NCI-H2107 (cell line): ENCODE measurements at places on chromosomes 2 and 18.

GRCh38 chr2:233006648-233007047, 6.4 kb downstream of the NGEF start:
- no peak for DNase-seq

GRCh38 chr2:62857139-62857931, 151.8 kb downstream of the EHBP1 start:
- no peak for DNase-seq

- no peak for DNase-seq
Observed at GRCh38 chr2:8821276-8822217, 15.9 kb downstream of the KIDINS220 start.

DNA sequence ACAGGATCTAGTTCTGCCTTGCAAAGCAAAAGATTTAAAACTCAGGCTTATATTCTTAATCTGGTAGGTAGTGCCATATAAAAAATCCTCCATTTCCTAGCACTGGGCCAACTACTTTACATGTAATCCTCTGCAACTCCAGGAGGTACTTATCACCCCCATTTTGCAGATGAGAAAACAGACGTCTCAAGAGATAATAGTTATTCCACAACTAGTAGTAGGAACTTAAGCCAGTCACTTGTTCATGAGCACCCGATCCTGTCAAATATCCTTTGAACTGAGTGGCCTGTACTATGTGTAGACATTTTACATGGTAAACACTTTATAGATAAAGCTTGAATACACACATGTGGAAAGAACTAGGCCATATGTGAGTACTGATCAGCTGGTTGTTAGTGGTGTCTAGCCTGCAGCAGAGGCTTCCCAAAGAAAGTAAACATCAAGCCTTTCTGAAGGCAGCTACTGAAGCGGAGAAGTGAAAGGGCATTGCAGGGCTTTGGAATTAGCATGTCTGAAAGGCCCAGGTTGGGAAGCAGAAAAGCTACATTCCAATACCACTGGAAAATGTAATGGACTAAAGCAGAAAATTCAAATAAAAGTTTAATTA, 48.0 kb downstream of the NAB1 start:
- no peak for DNase-seq

DNA sequence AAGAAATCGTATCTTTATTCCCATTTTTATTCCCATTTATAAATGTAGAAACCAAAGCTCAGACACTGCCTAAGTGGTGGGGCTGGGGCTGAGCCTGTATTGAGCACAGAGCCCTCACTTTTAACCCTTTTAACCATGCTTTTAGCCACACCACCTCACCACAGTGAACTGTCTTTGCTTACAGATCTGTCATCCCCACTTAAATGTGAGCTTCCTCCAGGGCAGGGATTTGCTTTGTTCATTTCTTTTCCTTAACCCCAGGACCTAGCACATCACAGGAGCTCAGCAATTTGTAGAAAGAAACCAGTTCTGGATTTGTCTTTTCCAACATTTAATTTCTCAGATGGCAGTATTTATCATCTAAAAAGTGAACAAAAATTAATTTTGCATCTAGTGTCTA, 2.2 kb downstream of the BOD1L2 start:
- no peak for DNase-seq

- no peak for DNase-seq
Observed at GRCh38 chr2:237966250-237966564, 607 bp upstream of the UBE2F start.

DNA sequence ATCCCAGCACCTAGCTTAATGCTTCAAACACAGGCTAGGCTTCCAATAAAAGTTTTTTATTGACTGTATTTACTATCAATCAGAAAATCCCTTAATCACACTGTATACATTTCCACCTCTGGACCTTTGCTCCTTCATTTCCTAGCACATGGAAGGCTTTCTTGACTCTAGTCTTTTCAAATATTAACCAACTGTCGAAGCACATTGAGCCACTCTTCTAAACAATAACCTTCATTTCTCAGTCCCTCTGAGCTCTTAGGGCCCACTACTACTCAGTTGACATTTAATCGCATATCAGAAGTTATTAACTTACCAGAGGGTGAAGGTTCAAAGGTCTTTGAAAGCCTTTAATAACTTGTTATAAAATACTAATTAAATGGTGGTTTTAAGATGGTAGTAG, 37.4 kb downstream of the CERKL start:
- DNase-seq, result no peak

DNA sequence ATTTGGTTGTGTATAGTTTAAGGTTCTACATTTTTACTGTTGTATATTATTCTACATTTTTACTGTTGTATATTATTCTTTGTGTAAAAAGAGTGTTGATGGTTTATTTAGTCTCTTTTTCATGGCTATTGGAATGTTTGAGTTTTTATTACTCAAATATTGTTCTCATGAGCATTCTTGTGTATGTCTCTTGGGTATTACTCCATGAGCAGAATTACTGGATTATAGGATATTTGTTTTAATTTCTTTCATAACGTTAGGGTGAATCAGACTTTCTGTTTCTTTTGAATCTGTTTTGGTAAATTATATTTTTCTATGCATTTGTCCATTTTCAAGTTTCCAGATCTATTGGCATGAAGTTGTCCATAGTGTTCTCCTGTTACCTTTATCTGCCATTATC, 111.6 kb downstream of the DYNAP start:
- DNase-seq, result no peak

DNA sequence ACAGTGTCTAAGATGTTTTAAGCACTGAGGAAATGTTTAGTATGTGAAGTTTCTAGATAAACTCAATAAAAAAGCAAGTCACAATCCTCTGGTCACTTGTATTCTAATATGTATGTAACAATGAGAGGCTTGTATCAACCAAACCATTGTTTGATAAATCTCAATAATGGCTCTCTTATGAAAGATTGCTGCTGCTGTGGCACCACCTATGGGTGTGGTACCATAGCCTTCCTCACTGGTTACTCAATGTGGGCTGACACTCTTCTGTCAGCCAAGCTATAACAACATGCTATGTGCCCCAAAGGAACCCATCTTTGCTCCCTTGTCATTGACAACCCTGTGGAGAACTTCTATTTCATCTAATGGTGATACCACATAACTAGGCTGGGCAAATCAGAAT, 12.6 kb upstream of the RAB1A start:
- DNase-seq, result no peak

- DNase-seq, result no peak
Observed at GRCh38 chr18:49094979-49095632, 144.3 kb upstream of the SMAD7 start.

GRCh38 chr18:48643262-48643661, 104.4 kb downstream of the CTIF start:
- no peak for DNase-seq

- no peak for DNase-seq
Observed at GRCh38 chr2:28662468-28663181, 89.0 kb upstream of the PPP1CB start.

DNA sequence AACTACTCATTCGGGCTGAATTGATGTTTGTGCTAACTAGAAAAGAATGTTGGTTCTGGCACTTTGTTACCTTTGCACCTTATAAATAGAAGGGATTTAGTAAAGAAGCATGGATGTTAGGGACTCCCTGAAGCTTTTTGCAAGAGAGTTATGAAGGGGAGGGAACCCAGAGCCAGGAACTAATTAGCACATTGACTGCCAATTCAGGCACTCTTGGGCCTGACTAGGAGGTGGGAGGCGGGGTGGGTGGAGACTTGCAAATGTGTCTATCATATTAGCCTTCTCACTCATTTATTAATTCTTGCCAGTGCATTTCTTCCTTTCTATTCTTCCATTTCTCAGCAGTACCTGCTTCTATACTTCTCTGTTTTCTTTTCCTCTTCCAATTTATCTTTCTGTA, 1022.4 kb downstream of the TMEM182 start:
- DNase-seq, result no peak

- no peak for DNase-seq
Observed at GRCh38 chr2:30981510-30981909, 156.7 kb downstream of the GALNT14 start.

- DNase-seq, result no peak
Observed at GRCh38 chr2:217731805-217732204, 271.0 kb downstream of the TNS1 start.

- no peak for DNase-seq
Observed at GRCh38 chr2:217356781-217357180, 496.9 kb upstream of the TNP1 start.

GRCh38 chr18:63603772-63604171, 16.6 kb downstream of the SERPINB13 start:
- no peak for DNase-seq

DNA sequence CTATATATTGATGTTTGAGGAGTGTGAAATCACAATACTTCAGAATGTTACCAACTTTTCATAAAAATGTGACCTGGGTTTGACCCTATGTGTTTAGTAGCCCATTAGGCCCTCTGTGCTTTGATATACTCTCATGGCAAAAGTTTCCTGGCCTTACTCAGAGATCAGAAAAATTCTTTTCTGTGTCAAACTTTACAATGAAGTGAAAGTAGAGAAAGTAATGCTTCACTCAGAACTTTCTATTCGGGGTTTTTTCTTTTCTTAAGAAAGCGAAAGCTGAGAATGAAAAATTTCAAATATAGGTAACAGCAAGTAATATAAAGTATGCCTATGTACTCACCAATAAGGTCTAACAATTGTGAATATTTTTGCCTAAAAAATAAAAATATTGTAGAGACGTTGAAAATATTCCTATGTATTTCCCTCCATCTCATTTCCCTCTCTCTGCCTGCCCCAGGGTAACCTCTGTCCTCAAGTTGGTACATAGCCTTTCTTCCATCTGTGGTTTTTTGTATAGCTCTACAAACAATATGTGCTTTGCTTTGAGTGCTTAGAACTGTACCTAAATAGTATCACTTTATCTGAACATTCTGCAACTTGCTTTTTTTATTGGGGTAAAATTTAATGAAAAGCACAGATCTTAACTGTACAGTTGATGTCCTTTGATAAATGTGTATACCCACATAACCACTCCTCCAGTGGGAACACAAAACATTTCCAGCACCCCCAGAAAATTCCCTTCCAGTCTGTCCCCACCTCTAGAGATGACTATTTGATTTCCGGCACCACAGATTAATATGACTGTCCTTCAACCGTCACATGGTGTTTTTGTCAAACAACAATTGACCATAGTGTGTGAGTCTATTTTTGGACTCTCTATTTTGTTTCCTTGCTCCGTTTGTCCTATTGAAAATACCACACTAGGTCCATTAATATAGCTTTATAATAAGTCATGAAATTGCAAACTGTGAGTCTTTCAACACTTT, 10.3 kb upstream of the ACKR3 start:
- DNase-seq, result no peak

DNA sequence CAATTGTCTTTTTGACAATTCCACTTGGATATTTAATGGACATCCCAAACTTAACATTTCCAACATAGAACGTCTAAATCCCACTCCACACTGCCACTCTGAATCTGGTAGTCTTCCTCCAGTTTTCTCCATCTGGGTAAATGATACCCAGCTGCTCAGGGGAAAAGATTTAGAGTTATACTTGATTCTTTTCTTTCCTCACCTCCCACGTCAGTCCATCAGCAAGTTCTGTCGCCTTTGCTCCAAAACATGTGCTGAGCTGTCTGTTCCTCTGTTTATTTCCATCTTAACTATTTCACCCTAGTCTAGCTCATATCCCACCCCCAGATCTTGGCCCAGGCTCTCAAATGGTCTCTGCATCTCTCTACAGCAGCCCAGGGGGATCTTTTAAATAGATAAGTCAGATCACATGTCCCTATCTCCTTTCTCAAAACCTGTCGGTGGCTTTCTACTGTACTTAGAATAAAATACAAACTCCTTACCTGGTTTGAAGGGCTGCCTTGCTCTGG, 43.4 kb upstream of the GMCL1 start:
- DNase-seq, result no peak

- DNase-seq, result no peak
Observed at GRCh38 chr2:148568597-148568996, 76.0 kb upstream of the EPC2 start.

DNA sequence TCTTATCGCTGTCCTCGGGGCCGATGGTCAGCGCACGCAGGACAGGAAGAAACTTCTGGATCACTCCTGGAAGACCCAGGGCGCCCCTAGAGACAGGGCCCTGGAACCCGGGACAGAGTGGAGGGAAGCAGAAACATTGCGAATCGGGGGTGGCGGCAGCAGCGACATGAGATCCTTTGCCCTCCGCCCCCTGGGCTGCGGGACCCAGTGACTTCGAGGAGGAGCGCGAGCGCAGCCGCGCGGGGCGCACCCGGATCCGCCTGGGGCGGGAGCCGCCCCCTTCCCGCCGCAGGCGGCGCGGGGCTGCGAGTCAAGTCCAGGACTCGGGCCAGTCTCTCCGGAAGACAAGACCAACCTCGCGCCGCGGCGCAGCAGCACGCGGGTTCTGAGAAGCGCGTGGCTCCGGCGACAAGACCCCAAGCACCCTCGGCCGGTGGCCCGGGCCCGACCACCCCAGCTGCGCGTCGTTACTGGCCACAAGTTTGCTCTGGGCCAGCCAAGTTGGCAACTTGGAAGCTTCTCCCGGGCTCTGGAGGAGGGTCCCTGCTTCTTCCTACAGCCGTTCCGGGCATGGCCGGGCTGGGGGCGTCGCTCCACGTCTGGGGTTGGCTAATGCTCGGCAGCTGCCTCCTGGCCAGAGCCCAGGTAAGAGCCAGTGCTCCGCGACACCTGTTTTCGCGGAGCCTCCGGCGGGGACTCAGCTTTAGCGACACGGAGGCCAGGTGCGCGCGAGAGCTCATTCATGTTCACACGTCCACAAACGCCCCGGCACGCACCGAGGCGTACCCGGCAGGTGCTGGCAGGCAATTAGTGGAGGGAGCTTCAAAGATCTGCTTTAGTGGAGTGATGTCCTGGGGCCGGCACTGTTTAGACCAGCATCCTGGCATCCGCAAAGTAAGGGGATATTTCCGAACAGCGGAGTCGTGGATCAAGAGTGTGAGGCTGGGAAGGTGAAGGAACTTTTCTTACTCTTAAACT, at the start of gene PTH2R:
PTH2R (plus strand) TSS at position 319 of the 978 bp plus-strand sequence; CDS start at position 571, 252 bp downstream.
- peak; percentile 54 for DNase-seq

DNA sequence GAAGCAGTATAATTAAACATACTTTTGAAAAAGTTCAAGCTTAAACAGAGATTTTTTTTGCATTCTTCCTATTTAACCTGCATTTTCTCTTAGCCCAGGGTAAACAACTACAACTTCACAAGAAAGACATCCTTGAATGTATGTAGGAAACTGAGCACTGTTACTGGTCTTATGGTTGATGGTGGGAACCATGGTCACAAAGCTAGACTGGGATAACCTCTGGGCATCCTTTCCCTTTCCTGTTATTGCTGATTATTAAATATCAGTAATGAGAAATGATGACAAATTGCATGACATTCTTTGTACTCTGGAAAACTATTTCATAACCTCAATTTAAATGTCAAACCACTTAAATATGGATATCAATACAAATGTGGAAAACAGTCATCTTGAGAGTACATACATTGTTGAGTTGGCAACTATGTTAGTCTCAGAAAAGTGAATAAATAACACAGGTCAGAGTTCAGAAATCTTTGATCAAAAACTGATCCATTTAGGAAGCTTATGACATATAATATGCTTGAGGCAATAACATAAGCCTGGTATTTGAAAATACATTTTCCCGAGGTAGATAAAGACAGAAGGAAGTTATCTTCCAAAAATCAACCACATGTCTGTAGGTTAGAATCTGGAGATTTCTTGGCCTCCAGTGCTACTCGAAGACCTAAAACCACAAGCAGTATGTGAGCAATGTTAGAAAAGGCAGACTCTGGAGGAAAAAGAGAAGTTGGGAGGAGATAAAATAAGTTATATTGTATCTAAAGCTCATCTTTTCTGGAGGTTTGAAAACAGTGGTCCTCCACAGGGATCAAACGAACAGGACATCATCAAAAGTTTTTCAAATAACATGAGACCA, 65.2 kb upstream of the ST8SIA5 start:
- DNase-seq, result no peak
